Panc1 (cell line): ENCODE measurements at places on chromosomes 7 and 10. TPM values are rescaled to one million over a fixed set of nuclear protein-coding genes. Genes with fewer than 3 reads are reported as not detected.

GRCh38 chr10:132827861-132828539 lies 42.1 kb upstream of the NKX6-2 start:
- DNase-seq, result no peak

- no peak for DNase-seq
Measured at GRCh38 chr10:130044067-130045061, 66.3 kb downstream of the C10orf143 start.

GRCh38 chr10:109928475-109928891 lies 5.2 kb upstream of the XPNPEP1 start:
- no peak for DNase-seq

Gene ARL3
- 20.7 TPM for total RNA-seq

GRCh38 chr10:45593938-45594275 lies 78.7 kb downstream of the ZFAND4 start:
- DNase-seq, result no peak

DNA sequence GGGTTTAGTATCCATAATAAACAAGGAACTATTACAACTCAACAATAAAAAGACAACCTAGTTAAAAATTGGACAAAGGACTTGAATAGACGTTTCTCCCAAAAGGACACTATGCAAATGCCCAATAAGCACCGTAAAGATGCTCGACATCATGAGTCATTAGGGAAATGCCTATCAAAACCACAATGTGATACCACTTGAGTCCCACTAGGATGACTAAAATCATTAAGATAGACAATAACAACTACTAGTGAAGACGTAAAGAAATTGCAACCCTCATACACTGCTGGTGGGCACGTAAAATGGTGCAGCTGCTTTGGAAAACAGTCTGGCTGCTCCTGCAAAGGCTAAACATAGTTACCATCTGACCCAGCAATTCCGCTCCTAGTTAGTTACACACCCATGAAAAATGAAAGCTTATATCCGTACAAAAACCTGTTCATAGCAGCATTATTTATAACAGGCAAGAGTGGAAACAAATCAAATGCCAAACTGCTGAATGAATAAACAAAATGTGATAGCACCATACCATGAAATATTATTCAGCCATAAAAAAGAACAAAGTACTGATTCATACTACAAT lies 17.3 kb downstream of the CCDC3 start:
- DNase-seq, result no peak

DNA sequence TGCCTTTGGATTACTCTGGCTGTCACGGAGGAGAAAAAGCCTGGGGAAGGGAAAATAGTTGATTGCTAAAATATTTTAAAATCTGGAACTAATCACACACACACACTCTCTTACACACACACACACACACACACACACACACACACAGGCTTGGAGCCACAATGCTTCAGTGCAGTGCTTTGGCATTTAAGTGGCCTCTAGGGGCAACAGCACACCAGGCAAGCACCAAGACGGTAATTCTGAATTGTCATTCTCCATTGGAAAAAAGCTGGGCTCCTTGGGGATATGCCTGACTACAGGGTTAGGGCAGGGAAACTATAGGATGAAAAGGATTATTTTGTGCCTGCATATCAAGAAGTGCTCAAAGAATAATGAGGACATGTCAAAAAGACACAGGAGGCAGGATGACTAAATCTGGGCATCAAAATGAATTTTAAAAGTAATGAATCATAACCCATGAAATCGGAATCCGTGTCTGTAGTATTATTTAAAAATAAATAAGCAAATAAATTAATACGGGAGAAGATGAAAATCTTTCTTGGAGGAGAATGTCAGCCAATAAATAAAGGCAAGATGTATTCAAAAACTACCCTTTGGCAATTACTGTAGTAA lies 30.4 kb upstream of the DDC start:
- no peak for DNase-seq

- peak; percentile 25 for DNase-seq
Measured at GRCh38 chr10:84156768-84157167, 16.8 kb upstream of the GPR15LG start.

Gene ATOH7
- 0.28 TPM for total RNA-seq

DNA sequence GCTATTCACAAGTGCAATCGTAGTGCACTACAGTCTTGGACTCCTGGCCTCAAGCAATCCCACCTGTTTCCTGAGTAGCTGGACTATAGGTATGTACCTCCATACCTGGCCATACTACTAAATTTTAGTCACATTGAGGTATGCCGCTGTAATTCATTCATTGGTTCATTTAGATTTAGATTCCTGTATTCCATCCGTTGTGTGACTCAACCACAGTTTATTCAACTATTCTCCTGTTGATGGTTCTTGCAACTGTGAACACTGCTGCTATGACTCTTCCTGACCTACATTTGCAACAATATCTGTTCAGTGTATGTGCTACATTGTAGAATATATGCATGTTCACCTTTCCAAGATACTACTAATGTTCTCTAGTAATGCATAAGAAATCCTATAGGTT lies 8.0 kb upstream of the ZCCHC24 start:
- DNase-seq, result no peak

Gene DNAH11
- total RNA-seq, result 0.15 TPM

GRCh38 chr7:115844857-115845256 lies 185.7 kb downstream of the TFEC start:
- DNase-seq, result no peak

DNA sequence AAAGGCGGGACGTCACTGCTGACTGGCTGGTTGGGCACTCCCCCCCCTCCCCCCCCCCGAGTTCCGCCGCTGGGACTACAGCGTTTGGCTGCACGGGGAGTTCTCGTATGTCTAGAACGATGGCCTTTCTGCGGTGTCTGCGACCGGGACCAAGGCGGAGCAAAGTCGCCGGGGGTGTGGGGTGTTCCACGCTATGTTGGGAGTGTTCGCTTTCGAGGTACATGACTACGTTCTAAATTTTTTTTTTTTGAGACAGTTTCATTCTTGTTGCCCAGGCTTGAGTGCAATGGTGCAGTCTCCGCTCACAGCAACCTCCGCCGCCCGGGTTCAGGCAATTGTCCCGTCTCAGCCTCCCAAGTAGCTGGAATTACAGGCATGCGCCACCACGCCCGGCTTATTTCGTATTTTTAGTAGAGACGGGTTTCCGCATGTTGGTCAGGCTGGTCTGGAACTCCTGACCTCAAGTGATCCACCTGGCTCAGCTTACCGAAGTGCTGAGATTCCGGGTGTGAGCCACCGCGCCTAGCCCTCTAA lies 573 bp upstream of the IDI1 start:
- DNase-seq, result no peak

Gene EN2
- 1.5 TPM for total RNA-seq

Gene HMX3
- 15.2 TPM for total RNA-seq

DNA sequence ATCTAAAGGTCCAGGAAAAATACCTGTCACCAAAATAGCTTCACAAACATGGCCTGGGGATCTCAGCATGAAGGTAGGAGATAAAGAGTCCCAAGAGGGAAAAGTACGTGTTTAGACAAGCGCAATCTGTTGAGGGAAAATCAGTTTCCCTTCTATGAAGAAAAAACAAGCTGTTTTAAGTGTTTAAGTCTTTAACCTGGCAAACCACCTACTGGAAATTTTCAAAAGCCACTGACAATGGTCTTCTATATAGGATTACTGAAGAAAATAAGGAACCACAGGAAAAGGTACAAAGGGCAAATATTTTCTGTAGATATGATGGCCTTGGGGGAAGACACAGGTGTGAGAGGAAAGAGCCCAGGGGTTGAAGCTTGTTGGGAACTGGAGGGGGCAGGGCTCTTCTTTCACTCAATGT lies 21.2 kb downstream of the ALDH18A1 start:
- DNase-seq, result no peak
